Activated CD8-positive, alpha-beta memory T cell treated with anti-CD3 and anti-CD28 coated beads, Interleukin-2, amount 10 ng/mL, durations not matched to agents 7 days and 5 days (primary cell): ENCODE measurements at places on chromosomes 11 and 22. TPM values are rescaled to one million over a fixed set of nuclear protein-coding genes. Genes with fewer than 3 reads are reported as not detected.

The CSKMT gene
- 23.7 TPM for total RNA-seq

The OR52A1 gene
- not detected for total RNA-seq

- DNase-seq = no peak
- H3K27me3 ChIP-seq = peaks cover 6% of the 10 kb centered on the region
- H3K27ac ChIP-seq = no peak overlapping the region
- no peaks in the 10 kb centered on the region for H3K4me1 ChIP-seq
- H3K4me3 ChIP-seq = no peak overlapping the region
- H3K36me3 ChIP-seq = no peaks in the 10 kb centered on the region
Observed at GRCh38 chr22:38618682-38619081, 37.5 kb downstream of the FAM227A start.

DNA sequence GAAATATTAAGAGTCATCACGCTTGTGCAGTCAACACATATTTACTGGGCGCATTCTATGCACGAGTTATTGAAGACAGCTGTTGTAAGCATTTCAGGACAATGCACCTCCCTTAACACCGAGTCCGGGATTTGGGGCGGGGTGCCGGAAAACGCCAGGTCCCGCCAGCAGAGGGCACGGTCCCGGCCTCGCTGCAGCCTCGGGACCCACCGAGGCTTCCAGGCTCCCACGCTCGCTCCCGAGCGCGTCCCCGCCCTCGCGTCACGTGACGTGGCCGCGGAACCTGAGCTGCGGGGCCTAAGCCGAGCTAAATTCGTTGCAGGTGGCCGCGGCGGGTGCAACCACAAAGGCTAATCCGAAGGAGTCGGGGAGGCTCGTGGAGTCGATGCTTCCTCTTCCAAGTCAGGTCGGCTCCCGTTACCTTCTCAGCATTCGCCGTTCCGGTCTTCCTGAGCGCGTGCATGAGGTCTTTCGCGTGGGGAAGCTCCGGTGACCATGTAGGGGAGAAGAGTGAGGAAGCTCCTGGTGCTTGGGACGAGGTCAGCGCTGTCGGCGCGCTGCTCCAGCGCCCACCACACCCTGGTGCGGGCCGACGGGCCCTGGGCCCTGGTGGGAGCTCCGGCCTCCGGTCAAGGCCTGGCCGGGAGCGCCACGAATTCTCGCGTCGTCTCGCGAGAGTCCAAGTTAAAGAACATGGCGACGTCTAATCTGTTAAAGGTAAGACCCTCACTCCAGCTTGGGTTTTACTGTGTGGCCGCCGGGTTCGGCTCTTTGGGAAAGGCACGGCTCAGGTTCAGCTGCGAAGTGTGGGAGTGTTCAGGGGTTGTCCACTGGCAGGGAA lies at the start of gene CUL5:
Gene CUL5 (plus strand): TSS at position 243 of the 841 bp plus-strand sequence. CDS start 451 bp downstream, at position 694.
- DNase-seq = peak; percentile 92
- H3K4me3 ChIP-seq = peak within 1 kb of the TSS; percentile 97
- H3K27ac ChIP-seq = peak within 1 kb of the TSS; percentile 90
- peaks cover 11% of the 10 kb centered on the region for H3K36me3 ChIP-seq
- no peaks in the 10 kb centered on the region for H3K27me3 ChIP-seq

The MRGPRE gene
- total RNA-seq = not detected

DNA sequence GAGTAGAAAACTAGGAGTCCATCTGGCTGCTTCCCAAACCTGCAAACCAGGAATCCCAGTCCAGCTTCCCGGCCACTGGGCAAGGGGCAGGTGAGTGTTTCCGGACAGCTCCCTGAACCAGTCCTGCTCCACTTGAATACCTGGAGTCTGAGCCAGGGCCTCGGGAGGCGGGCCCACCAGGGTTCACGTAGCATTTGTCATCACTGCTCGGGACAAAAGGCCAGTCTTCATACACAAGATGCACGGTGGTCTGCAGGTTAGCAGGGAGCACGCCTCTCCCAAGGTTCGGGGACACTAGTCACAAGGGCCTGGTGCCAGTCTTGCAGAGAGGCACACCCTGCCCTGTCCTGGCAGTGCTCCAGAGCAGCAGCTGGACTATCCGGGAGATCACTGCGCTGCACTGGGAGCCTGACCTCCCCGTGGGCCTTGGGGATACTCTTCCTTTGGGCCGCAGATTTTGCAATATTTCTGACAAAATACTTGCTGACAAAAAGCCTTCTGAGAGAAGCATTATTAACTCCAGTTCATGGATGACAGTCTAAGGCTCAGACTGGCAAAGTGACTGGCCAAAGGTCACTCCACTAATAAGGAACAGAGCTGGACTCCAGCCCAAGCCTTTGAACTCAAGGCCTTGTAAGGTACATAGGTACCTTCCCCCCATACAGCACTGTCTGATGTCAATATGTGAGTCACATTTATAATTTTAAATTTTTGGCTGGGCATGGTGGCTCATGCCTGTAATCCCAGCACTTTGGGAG lies 25.1 kb downstream of the CD6 start:
- no peak overlapping the region for H3K4me3 ChIP-seq
- peaks cover 46% of the 10 kb centered on the region for H3K4me1 ChIP-seq
- H3K36me3 ChIP-seq = peaks cover 46% of the 10 kb centered on the region
- no peak for DNase-seq
- no peaks in the 10 kb centered on the region for H3K27me3 ChIP-seq

GRCh38 chr22:47066616-47066905 lies 304.1 kb downstream of the TBC1D22A start:
- no peaks in the 10 kb centered on the region for H3K36me3 ChIP-seq
- DNase-seq = no peak
- no peak overlapping the region for H3K4me3 ChIP-seq
- no peak overlapping the region for H3K27ac ChIP-seq
- no peaks in the 10 kb centered on the region for H3K4me1 ChIP-seq
- H3K27me3 ChIP-seq = no peaks in the 10 kb centered on the region

The CEP164 gene
- total RNA-seq = 38.6 TPM

- no peak for DNase-seq
- H3K27ac ChIP-seq = no peak overlapping the region
- H3K4me3 ChIP-seq = no peak overlapping the region
Observed at GRCh38 chr11:95569207-95569606, 220.4 kb downstream of the FAM76B start.

The BTBD10 gene
- total RNA-seq = 19.5 TPM

The TSPAN18 gene
- total RNA-seq = 6.1 TPM

DNA sequence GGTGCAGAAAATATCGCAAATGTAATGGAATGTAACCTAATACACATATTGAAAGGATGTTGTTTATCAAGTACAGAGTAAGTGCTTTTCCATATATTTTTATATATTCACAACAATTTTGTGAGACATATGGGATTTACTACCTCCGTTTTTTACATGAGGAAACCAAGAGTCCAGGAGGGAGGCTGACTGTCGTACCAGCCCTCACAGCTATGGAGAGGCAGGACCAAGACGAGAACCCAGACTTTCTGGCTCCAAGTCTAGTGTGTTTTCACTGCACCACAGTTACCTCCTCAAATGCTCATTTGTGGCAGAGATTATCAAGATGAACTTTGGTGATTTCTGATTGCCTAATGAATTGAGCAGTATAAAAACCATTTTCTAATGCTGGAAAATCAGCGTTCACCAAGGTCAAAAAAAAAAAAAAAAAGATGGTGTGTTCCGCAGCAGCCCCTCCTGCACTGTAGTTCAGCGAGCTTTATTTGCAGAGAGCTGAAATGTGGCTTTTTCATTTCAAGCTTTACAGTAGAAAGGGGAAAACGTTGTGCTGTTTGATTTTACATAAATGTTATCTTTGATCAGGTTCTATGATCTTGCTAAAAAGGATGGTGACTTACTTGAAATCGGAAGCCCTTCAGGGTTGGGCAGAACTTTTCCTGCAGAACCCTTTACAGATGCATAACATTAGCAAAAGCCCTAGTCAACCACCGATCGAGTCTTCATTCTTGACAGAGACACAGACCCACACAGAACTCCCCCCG lies 44.7 kb upstream of the WEE1 start:
- H3K27ac ChIP-seq = no peak overlapping the region
- H3K36me3 ChIP-seq = peaks cover 12% of the 10 kb centered on the region

The SCUBE1 gene
- 0.40 TPM for total RNA-seq

- H3K36me3 ChIP-seq = no peaks in the 10 kb centered on the region
- no peak overlapping the region for H3K27ac ChIP-seq
- no peaks in the 10 kb centered on the region for H3K27me3 ChIP-seq
Observed at GRCh38 chr11:105203569-105204240, 64.1 kb upstream of the CARD18 start.

GRCh38 chr11:7530013-7530640 lies 16.3 kb downstream of the PPFIBP2 start:
- H3K27ac ChIP-seq = no peak overlapping the region
- no peak overlapping the region for H3K4me3 ChIP-seq
- H3K4me1 ChIP-seq = peaks cover 50% of the 10 kb centered on the region
- no peaks in the 10 kb centered on the region for H3K36me3 ChIP-seq

DNA sequence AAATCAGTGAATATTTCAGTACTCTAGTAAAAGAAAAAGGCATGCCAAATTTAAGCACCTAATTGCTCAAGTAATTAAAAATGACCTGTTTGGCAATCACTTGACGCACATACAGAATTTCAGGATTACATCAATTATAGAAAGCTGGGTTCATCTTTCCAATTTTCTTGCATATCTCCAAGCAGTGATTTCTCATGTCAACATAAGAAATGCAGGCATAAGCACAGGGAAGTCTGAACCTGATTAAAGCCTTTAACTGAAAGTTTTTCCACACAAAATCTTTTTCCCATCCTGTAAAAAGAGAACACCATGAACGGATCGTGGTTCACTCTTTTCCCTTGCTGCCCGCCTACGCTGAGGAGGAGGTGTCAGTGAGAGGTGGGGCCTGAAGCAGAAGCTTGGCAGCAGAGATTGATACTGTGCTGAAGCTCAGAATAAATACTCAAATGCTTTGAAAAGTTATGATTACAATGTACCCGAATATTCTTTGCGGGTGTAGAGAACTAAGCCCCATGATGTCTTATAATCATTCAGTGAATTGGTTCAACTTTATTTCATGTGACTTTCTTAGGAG lies 704.1 kb upstream of the CCDC90B start:
- H3K27me3 ChIP-seq = no peaks in the 10 kb centered on the region
- no peak overlapping the region for H3K27ac ChIP-seq
- no peaks in the 10 kb centered on the region for H3K4me1 ChIP-seq
- no peak for DNase-seq
- no peaks in the 10 kb centered on the region for H3K36me3 ChIP-seq
- H3K4me3 ChIP-seq = no peak overlapping the region

The TBX10 gene
- not detected for total RNA-seq

GRCh38 chr11:128302425-128303186 lies 284.8 kb downstream of the ETS1 start:
- no peaks in the 10 kb centered on the region for H3K27me3 ChIP-seq
- H3K27ac ChIP-seq = peak overlapping the region; percentile 98
- peak overlapping the region; percentile 90 for H3K4me3 ChIP-seq
- DNase-seq = peak; percentile 88

The SLC25A45 gene
- total RNA-seq = 25.1 TPM

The CAPN5 gene
- 0.20 TPM for total RNA-seq

DNA sequence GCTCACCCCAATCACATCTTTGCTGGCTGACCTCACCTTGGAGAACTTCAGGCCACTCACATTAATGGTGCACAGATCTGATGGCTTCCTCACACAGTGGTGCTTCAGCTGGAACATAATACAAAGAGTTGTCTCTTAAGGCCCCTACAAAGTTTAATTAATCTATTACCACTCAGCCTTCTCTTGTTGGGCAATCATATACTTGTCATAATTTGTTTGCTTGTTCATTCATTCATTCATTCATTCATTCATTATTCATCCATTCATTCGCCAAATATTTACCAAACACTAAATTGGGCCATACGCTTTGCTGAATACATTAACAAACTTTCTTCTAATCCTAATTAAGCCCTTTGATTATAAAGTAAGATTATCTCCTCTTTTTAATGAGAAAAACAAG lies 15.1 kb downstream of the XRRA1 start:
- H3K4me3 ChIP-seq = no peak overlapping the region
- H3K27ac ChIP-seq = peak overlapping the region; percentile 79
- H3K4me1 ChIP-seq = peaks cover 41% of the 10 kb centered on the region
- peaks cover 54% of the 10 kb centered on the region for H3K36me3 ChIP-seq
- no peak for DNase-seq

DNA sequence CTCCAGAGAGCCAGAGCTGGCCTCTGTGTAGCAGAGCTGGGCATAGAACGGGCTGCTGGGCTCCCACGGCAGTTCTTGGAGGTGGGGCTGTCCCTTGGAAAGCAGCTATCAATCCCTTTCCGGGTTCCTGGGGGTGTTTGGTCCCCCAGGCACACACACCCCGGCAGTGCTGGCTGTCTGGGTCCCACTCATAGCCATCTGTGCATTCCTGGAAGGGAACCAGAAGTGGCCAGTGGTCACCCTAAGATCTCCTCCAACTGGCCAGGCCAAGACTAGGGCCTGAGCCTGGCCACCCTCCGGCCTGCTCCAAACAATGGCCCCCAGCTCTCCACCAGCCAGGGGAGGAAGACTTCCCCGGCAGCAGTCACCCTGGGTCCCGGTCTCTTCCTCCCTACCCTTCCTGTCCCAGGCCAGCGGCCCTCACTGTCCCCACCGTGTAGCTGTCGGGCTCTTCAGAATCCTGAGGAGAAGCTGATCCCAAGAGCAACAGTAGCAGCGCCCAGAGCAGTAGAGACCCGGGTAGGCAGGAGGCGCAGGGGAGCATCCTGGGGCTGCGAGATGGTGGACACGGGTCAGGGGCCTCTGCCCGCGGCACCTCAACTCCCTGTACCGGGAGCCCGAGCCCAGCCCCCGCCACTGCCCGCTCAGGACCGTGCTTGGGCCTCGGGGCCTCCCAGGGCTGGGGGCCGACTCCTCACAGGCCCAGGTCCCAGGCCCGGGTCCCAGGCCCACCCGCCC lies 620 bp downstream of the EFEMP2 start:
- no peak overlapping the region for H3K27ac ChIP-seq
- peaks cover 40% of the 10 kb centered on the region for H3K4me1 ChIP-seq
- H3K27me3 ChIP-seq = peaks cover 4% of the 10 kb centered on the region

- no peaks in the 10 kb centered on the region for H3K36me3 ChIP-seq
- DNase-seq = no peak
- no peak overlapping the region for H3K27ac ChIP-seq
- H3K4me3 ChIP-seq = no peak overlapping the region
- H3K27me3 ChIP-seq = peaks cover 7% of the 10 kb centered on the region
Observed at GRCh38 chr11:87437133-87437843, 399.6 kb downstream of the TMEM135 start.

The MUC5B gene
- not detected for total RNA-seq

- peaks cover 32% of the 10 kb centered on the region for H3K27me3 ChIP-seq
- peaks cover 1% of the 10 kb centered on the region for H3K36me3 ChIP-seq
- H3K4me1 ChIP-seq = no peaks in the 10 kb centered on the region
- DNase-seq = peak; percentile 14
- H3K4me3 ChIP-seq = no peak overlapping the region
- no peak overlapping the region for H3K27ac ChIP-seq
Observed at GRCh38 chr11:69221086-69221485, 65.4 kb downstream of the SMIM38 start.

DNA sequence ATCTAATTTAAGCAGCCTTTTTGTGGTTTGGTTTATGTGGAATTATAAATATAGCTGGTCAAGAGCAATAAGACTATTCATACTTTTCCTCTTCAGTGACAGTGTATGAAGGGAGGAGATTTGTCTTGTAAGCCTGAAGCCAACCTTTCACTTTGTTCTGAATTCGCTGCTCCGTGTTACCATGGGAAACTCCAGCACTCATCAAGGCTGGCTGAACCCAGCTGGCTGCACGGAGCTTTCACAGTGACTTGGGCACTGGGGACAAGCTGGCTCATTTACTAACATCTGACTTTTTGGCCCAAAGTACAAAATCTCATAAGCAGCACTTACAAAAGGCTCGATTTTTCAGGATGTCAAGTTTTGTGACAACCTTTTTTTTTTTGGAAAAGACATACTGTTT lies 120.4 kb upstream of the GRIA4 start:
- no peak overlapping the region for H3K4me3 ChIP-seq
- H3K4me1 ChIP-seq = no peaks in the 10 kb centered on the region
- H3K36me3 ChIP-seq = no peaks in the 10 kb centered on the region
- no peaks in the 10 kb centered on the region for H3K27me3 ChIP-seq

The PDE2A gene
- total RNA-seq = 0.67 TPM

The MGAT3 gene
- 3.6 TPM for total RNA-seq
